Stimulated activated CD8-positive, alpha-beta memory T cell treated with anti-CD3 and anti-CD28 coated beads, Interleukin-2, amount 100 ng/mL, for 1 hour (primary cell): ENCODE measurements at places on chromosomes 3 and 15.

- no peak for DNase-seq
Observed at GRCh38 chr3:183252973-183253527, at the start of gene B3GNT5. Gene B3GNT5 (plus strand): TSS chr3:183253253. CDS start chr3:183269799, 16,546 bp downstream.

DNA sequence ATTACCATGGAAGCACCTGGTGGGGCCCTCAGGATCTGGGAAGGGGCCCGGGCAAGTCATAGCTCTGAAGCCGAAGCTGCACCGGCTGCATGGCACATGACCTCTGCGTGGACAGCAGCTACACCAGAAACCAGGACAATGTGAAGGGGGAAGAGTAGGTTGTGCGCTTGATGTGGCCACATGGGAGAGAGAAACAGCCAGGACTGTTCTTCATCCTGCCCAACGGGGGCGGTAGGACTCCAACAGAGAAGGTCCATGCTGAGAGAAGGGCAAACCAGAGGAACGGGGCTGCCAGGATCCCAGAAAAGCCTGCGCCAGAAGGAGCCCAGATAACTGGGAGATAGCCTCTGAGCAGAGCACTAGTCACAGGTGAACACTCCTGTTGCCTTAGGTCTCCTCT, 54.9 kb upstream of the PRR20G start:
- DNase-seq = no peak

DNA sequence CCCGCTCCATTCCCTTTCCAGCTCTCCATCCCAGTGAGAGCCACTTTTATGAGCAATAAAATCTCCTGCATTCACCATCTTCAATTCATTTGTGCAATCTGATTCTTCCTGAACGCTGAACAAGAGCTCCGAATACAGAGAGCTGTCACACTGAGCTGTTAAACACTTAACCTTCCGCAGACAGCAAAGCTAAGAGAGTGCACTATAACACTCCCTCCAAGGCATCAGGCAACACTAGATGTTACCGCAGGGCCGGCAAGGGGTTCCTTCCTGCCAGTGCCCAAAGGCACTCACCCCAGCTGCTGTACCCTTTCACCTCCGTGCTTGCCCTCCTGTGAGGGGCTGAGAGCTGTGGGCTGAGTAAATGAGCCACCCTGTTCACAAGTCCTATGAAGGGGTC, 85.6 kb downstream of the BCHE start:
- no peak for DNase-seq

DNA sequence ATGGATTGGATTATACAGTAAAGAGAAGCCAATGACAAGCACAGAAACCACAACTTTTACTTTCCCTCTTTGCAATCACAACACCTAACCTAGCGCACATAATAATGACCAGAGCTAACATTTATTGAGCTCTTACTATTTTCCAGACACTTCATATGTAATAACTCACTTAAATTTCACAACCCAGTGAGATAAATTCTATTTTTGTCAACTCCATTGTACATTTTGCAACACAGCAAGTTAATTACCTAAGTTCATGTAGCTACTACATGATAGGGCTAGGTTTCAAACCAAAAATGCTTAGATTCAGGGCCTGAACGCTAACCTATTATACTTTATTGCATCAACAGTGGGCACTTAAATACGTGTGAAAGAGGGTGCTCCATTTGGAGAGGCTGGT, 89.5 kb downstream of the GADL1 start:
- DNase-seq = no peak

DNA sequence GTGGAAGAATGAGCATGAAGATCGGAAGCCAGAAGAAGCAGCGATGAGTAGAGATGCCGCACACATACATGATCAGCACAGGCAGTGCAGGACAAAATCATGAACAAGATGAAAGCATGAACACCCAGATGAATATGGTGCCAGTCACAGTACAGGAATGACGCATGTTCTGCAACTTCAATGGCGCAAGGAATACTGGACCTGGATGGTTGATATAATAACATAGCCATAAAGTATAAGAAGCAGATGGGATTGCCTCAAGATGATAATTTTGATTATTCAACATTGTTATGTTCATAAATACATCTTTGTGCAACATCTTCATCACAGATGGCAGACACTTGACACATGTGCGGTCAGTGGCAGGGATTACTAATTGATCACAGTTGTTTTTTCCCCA, 59.7 kb upstream of the SLCO3A1 start:
- DNase-seq = no peak

- DNase-seq = no peak
Observed at GRCh38 chr15:76976572-76977270, 18.2 kb upstream of the PSTPIP1 start.

GRCh38 chr3:129035360-129036221, 25.0 kb upstream of the GP9 start:
- DNase-seq = no peak

DNA sequence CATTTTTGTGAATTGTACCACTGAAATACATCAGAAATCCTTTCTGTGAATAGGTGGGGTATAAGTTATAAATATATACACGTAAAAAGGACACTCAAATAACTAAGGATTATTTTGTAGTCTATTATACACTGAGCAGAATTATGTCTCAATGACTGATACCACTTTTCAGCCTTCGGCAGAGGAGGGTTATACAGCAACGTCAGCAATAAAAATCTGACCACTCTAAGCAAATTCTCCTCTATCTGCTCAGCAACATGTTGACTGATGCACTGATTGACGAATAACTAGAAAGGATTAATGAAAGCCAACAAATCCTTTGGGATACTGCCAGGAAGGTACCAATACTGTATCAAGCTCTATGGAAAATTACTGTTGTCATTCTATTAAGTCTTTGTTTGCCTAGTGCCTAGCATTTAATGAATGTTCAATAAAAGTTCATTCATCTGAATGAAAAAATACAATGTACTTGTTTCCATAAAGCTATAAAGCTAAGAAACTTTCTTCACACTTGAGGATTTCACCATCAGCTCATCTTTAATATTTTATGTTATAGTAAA, 5.2 kb downstream of the ARPP19 start:
- DNase-seq = no peak

DNA sequence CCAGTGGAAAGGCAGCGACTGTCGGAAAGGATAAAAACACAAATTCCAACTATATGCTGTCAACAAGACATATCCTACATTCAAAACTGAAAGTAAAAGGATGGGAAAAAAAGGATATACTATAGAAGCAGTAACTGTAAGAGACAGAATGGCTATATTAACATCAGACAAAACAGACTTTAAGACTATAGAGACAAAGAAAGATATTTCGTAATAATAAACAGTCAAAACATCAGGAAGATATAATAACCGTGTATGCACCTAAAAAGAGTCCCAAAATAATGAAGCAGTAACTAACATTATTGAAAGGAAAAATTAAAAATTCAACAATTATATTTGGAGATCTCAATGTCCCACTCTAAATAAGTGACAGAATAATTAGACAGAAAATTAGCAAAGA, 48.2 kb downstream of the ZNF148 start:
- DNase-seq = no peak

DNA sequence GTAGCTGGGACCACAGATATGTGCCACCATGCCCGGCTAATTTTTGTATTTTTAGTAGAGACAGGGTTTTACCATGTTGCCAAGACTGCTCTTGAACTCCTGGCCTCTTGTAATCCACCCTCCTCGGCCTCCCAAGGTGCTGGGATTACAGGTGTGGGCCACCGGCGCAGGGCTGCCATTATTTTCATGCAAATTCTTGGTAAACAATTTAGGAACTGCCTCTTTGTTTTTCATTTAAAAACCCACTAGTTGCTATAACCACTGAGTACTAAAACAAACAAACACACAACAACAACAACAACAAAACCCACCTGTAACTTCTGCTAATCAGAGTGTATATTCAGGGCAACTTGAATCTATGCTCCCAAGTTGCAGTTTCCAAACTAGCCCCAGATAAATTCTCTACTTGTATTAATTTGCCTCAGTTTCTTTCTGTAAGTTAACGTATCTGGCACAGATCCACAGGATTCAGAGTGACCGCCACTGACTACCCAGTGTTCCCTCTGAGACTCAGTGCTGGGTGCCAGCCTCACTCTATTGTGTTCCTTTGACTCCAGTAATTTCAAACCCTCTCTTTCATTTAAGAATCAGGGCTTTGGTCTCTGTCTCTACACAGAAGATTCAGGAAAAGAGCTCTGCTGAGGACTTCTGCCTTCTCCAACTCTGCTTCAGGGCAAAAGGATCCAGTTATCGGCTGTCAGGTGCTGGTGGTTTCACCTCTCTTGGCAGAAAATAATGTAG, 18.6 kb upstream of the ZNF710 start:
- no peak for DNase-seq

DNA sequence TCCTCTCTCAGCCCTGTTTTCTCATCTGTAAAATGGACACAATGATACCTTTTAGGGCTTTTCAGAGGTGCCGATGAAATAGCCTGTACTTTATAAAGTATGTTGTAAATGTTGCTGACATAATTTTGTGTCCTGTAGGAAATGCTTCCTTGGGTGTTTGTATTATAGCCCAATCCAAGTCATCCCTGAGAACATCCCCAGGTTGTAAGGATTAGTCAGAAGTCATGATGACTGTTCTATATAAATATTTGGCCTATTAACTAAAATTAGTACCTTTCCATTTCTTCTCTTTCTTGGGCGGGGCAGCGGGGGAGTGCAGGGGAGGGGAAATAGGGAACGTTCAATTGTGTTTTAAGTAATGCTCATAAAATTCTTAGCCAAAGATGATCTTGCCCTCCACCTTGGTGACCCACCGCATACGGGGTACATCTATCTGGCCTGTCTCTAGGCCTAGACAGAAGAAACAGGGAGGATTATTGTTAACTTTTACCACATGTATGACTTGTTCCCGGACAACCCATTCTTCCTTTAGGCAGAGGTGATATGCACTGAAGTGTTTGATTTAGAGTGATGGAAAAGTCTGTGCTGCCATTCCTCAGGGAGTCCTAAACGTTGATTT, 120.7 kb downstream of the VGLL4 start:
- DNase-seq = no peak

- DNase-seq = no peak
Observed at GRCh38 chr3:83625261-83625660, 1333.5 kb upstream of the CADM2 start.

- no peak for DNase-seq
Observed at GRCh38 chr3:36557021-36557707, 176.9 kb downstream of the STAC start.

GRCh38 chr3:8817486-8817885, 48.1 kb upstream of the OXTR start:
- DNase-seq = no peak

- DNase-seq = no peak
Observed at GRCh38 chr3:183824761-183825455, 469 bp downstream of the MAP6D1 start.

DNA sequence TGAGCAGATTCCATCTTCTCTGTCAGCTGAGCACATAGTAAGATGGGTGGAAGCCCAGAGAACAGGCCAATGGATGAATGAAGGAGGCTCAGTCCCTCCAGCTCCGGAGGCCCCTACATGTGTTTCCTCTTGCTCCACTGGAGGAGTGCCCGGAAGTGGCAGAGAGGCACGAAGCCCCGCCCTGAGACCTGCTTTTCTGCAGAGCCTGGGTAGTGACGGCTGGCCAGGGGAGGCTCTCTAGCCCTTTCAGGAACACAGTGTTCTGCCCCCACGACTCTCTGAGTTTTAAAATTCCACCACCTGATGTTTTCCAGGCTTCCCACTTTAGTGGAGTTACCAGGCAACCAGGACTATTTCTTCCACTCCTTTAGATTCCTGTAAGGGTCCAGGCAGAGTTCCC, 149.4 kb upstream of the SLC6A11 start:
- no peak for DNase-seq

- DNase-seq = no peak
Observed at GRCh38 chr3:32309654-32310242, 71.3 kb downstream of the CMTM8 start.

DNA sequence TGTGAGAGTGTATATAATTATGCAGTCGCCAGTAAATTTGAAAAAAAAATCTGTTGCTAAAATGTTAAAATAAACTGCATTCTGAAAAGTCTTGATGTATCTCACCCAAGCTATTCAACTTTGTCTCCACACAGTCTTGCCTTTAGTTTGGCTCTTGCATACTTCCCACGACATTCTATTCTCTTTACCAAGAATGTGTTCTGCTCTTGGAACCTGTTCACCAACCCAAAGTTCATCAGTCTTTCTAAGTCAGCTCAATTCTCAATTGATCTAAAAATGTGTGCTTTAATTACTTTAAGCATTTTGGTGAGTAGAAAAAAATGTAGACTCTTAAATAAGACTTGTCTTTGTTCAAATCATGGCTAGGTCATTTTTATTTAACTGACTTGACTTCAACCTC, 657.7 kb upstream of the TBL1XR1 start:
- no peak for DNase-seq

GRCh38 chr3:23623844-23624243, 181.9 kb upstream of the UBE2E1 start:
- DNase-seq = no peak

DNA sequence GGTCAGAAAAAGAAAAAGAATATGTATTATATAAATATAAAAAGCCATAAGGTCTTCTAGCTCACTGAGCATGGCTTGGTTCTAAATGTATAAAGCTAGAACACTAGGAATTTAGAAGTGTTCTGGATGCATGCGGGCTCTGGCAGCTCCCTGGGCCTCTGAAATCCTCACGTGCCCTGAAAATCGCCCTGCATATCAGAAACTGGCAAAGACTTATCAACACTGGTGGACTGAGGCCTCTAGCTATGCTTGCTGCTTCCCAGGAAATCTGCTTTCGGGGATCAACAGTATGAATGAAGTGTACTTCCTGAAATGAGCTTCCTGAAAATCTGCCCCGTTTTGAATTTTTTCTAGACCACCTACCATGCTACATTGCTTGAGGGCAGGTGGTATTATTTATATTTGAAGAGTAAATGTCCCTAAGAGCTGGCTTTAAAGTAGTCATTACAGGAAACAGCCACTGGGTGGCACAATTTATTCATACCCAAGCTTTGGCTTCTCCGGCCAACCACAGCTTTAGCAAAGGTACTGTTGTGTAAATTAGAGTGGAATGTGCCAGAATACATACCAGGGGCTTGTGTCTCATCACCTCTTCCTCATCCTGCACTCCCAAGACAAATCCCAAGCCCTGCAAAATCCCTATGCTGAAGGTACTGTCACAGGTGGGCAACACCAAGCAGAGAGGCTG, 17.7 kb downstream of the CRTAP start:
- no peak for DNase-seq

GRCh38 chr3:116059421-116060096, 385.7 kb downstream of the LSAMP start:
- no peak for DNase-seq

- no peak for DNase-seq
Observed at GRCh38 chr3:115986555-115987207, 363.4 kb downstream of the GAP43 start.
